ENCODE measurements at places on chromosomes 11 and 22.

DNA sequence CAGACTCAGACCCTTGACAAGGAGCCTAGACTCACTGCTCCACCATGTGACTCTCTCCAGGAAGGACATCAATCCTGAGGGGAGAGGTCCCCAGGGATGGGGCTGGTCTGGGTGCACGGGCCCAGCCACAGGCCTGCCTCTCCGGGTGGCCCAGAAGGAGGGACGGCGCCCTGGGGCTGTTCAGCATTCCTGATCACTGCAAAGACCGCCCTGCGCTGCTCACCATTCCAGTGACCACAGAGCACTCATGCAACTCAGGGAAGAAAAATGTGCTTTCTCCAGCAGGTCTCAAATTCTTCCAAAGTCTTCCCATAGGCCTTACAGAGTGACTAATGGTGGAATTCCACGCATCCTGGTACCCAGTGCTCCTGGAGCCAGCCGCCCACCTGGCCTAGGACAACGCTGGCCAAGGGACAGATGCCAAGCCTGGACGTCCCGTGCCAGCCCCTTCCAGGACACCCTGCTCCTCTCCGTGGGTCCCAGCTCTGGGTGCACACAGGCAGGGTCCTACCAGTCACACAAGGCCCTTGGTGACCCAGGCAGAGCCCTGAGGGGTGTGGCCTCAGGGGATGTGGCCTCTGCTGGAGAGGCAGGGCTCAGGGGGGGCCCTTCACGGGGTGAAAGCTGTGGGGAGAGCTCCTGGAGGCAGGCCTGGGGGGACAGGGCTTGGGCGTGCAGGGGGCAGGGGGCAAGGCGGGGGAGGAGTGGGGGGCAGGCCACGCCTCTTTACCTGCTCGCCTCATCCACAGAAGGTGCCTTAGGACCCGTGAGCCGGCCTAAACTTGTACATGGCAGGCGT is 178.8 kb downstream of the IGLL1 start:
- no peak for DNase-seq

GRCh38 chr11:27328614-27329013 is 34.4 kb downstream of the CCDC34 start:
- DNase-seq: no peak

DNA sequence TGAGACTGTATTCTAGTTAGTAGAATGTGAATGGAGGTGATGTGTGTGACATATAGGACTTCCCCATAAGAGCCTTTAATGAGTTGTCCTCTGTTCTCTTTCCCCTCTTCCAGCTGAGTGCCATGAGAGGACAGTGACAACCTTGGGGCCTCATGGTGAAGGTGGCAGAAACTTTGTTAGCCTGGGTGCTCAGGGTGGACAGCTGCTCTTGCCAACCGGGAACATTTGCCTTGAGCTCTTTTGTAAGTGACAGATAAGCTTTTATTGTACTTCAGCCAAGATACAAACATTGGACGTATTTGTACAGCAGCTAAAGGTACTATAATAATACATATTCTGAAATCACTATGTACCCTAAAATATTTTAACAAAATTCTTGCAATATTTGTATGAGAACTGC is 33.0 kb upstream of the PLET1 start:
- no peak for DNase-seq

DNA sequence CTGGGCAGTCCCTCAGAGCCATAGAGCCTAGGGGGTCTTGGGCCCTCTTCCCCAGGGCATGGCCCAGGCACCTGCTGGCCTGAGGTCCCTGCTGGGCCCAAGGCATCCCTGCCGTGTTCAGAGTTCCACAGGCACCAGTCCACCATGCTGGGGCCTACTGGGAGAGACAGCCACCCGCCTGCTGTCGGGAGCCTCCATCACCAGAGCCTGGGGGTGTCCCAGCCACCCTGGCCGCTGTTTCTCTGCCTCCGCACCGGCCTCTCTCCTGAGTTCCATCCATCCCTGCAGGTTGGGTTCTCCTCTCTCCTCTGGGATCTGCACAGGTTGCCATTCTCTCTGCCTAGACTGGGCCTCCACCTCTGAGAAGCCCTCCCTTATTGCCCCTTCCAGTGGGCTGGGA is 68.6 kb downstream of the KCNQ1 start:
- DNase-seq: no peak

DNA sequence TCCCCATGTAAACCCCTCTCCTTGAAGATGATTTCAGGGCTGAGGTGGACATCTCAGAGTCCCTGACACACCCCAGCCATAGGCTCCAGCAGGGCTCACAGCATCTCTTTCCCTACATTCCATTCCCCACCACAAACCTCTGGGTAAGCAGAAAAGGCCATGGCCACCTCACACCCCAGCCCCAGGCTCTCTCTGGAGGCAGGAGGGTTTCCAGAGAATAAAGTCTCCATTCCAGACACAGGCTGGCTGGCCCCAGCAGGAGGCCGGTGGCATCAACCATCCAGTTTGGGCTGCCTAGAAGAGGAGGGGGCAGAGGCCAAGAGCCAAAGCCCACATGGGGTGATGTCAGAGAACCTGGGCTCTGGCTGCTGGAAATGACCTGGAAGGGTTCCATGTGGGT is 61.4 kb downstream of the TP53I11 start:
- no peak for DNase-seq

GRCh38 chr22:49251371-49251770 is 576.3 kb downstream of the BRD1 start:
- DNase-seq: no peak

DNA sequence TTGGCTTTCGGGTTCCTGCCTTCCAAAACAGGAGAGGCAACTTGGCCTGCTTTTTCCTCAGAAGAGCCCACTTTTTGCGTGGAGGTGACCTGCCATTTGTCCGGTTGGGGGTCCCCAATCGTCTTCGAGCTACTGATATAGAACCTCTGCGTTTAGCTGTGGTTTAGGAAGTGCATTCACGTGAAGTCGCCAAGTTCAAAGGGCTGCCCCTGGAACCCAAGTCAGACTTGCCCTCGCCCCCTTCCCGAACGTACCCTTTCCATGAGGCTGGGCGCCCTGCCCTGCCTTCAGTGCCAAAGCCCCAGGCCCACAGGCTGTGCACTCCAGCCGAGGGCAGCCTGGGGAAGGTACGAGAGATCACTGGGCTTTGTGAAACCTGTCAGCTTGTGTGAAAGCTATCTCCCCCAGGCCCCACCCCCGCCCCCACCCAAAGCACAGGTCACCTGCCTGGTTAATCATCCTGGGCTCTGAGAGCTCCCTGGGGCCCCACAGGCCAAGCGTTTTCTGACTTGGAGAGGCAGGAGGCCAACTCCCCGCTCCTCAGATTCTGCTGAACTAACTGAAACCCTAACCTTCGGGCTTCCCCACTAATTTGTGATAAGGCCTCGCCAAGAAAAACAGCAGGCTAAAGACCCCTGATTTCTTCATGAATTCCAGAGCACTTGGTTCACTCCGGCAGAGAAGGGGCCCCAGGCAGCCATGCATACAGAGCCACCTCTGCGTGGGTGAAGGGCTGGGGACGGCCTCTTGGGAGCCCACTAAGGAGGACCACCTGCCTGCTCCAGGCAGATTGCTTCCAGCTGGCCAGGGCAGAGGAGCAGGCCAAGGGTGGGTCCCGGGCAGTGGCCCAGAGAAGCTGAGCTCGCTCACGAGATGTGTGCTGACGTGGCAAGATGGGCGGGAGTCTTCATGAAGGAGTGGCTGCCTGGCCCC is 25.8 kb upstream of the KCNQ1OT1 start:
- no peak for DNase-seq

DNA sequence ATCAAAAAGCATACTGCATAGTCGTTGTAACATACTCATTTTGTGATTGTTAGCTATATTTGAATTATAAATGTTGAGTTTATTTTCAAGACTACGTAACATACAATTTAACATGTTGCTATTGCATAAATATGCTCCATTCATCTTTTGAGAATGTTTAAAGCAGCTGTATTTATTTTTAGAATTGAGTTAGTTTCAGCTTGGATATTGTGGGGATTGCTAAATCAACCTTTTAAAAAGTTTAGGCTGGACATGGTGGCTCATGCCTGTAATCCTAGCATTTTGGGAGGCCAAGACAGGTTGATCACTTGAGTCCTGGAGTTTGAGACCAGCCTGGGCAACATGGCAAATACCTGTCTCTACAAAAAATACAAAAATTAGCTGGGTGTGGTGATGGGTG is 288.1 kb downstream of the DYNC2H1 start:
- no peak for DNase-seq

DNA sequence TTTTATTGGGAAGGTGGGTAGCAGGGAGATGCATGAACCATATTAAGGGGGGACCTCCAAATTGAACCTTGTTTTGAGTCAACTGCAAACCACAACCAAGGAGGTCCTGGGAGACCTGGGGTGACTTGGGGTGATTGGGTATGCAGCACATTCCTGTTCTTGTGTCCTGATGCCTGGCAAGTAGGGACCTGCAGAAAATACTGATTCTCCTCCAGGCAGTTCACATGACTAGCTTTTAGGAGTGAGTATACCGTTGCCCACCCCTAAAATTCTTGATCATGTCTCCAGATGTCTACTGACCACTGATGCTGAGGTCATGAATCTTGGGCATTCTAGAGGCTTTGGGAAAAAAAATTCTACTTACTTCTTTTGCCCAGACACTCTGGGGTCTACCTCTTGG is 6.3 kb downstream of the EHF start:
- DNase-seq: no peak

- DNase-seq: no peak
Observed at GRCh38 chr11:66843776-66844495, 695 bp downstream of the RCE1 start.

DNA sequence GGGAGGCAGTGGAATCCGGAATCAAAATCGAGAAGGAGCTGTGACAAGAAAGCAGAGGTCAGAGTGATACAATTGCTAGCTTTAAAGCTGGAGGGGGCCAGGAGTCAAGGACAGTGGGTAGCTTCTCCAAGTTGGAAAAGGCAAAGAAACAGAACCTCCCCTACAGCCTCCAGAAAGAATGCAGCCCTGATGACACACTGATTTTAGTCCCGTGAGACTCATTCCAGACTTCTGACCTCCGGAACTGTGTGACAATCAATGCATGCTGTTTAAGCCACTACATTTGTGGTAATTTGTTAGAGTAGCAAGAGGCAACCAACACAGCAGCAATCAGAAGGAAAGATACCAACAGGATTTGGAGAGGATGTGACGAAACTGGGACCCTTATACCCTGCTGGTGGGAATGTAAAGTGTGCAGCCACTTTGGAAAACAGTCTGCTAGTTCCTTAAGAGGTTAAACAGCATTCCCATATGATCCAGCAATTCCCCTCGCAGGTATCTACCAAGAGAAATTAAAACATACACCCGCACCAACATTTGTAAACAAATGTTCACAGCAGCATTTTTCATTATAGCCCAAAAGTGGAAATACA is 66.7 kb downstream of the DSCAML1 start:
- DNase-seq: no peak

DNA sequence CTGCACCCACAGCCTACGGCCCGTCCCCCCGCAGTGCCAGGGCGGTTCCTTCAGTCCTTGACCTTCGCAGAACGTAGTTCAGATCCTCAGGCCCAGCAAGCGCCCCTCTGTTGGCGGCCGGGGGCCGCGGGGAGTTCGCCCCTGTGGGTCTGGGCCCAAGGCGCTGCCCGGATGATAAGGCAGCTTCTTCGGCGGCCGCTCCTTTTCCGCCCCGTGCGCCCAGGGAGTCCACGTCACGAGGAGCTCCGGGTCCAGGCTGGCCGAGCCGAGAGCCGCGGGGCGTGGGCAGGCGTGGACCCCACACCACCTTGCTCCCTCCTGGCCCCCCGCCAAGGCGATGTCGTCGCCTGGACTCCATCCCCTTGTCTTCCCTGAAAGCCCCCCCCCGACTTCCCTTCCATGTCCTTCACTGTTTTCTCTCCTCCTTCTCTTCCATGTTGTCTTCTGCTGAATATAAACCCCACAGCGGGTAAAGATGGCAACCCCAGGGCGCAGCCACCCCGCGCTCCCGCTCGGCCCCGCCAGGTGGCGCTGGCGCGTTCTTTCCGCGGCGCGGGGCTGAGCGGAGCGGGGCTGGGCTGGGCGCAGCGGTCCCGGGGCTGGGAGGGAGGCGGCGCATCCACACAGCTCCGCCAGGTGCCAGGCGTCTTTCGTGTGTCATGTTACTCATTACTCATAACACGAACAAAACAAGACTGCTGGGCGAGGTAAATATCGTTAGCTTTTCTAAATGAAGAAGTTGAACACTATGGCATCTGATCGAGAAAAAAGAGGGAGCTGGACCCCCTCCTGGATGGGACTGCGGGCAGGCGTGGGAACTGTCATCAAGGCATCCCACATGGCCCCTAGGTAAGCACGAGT is 321.0 kb downstream of the NTM start:
- DNase-seq: no peak

DNA sequence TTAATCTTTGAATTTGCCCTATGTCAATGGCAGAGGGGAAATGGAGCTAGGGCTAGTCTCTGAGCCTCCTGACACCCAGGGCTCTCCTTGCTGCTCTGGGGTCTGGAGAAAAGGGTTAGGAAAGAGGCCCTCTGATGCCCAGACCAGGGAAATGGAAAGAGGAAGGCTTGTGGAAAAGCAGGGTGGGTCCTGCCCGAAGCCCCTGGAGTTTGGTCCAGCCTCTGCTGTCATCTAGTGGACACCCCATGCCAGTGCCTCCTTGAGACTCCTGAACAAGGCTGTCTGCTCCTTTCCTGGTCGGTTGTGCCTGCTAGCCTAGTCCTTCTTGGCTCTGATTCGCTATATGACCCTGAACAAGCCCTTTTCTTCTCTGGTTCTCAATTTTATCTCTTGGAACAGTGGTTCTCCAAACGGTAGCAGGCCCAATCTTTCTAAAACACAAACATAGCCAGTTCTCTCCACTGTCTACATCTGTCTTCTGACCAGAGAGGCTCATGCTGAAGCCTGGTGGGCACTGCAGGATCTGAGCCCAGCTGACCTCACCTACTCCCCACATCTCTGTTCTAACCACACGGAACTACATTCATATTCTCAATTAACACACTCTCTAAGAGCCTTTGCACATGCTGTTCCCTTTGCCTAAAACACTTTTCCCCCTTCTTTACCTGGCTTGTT is 8.8 kb upstream of the PLA2G3 start:
- DNase-seq: no peak

- DNase-seq: no peak
Observed at GRCh38 chr22:32204040-32204855, 625 bp downstream of the RFPL2 start.

- no peak for DNase-seq
Observed at GRCh38 chr11:131868629-131869507, 498.5 kb downstream of the NTM start.

- no peak for DNase-seq
Observed at GRCh38 chr11:45921561-45922424, 663 bp upstream of the LARGE2 start.

DNA sequence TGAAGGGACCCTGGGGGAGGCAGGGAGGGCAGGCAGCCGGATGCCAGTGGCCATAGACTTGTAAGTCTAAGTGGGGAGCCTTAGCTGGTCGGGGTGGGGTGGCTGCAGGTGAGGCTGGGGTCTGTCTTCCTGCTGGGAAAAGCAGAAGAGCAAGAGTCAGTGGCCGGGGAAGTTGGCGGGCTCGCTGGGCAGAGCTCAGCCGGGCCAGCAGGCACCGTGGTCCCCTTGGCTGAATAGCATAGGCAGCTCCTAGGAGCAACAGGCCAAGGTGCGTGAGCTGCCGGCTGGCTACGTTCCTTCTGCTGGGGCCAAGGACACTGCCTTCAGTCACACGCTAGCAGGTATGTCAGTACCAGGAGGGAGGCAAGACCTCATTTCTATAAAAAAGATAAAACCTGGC is 67.8 kb upstream of the A4GALT start:
- no peak for DNase-seq

Measured in stimulated activated CD8-positive, alpha-beta memory T cell treated with anti-CD3 and anti-CD28 coated beads, Interleukin-15, amount 100 ng/mL, for 24 hours (primary cell).